ENCODE measurements at places on chromosomes 3 and 15.

DNA sequence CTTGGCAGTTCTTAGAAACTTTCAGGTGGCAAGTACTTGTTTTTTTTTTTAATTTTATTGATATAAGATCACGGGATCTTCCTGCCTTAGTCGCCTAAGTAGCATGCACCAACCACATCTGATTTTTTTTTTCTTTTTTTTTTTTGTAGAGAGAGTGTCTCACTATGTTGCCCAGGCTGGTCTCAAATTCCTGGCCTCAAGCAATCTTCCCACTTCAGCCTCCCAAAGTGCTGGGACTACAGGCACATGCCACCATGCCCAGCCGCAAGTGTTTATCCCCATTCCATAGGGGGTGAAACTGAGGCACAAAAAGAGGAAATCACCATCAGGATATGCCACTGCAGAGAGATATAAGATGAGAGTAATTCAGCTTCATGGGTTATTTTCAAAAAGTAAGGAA lies 102.9 kb downstream of the IGF2BP2 start:
- no peak for DNase-seq

DNA sequence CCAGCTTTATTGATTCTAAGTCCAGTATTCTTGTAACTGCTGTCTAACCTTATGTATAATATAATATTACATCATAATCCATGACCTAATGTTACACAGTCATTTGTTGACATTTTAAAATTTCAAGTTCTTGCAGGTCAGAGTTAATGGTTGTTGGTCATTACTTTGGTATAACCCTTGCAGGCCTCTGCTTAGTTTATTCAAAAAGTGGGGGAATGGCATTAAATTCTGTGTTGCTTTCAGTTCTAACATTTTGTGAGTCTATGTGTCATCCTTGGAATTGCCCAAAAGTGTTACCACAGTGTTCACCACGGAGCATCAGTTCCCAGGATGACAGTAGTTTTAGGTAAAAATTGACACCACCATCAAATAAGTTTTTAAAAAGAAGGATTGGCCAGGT lies 174.8 kb upstream of the BCL6 start:
- no peak for DNase-seq

DNA sequence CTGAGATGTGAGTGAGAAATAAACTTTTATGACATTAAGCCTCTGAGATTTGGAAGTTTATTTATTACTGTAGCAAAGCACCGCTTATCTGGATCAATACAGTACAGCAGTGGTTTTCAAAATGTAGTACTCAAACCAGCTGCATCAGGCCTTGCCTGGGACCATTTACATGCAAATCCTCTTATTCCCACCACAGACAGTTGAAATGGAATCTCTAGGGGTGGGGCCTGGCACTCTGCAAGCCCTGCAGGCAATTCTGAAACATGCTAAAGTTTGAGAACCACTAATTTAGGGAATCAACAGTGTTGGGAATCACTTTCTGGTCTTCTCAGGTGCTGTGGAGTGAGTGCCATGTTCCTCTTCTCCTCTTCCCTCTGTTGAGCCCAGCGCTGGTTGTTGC lies 77.8 kb upstream of the TAMM41 start:
- no peak for DNase-seq

- DNase-seq = no peak
Measured at GRCh38 chr15:80733460-80733859, 38.4 kb downstream of the ABHD17C start.

DNA sequence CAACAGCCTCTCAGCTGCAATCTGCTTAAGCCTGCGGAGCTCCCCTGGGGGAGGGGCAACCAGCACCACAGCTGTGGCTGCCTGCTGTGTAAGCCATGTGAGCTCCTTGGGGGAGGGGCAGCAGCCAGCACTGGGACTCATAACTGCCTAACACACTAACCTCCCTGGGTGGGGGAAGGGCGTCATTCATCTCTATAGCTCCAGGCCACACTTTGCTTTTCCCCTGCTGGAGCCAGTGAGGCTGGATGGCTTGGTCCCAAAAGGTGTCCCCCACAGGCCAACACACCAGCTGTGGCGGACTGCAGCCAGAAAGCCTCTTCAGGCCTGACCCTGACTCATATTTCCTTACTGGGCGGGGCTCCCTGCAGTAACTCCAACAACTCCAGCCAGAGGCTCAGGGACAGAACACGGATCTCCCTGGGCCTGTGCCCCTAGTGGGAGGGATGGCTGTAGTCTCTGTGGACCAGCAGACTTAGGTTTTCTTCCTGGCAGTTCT lies 129.8 kb downstream of the PPM1L start:
- no peak for DNase-seq

- DNase-seq = no peak
Measured at GRCh38 chr15:56965231-56966013, 47.0 kb downstream of the TCF12 start.

DNA sequence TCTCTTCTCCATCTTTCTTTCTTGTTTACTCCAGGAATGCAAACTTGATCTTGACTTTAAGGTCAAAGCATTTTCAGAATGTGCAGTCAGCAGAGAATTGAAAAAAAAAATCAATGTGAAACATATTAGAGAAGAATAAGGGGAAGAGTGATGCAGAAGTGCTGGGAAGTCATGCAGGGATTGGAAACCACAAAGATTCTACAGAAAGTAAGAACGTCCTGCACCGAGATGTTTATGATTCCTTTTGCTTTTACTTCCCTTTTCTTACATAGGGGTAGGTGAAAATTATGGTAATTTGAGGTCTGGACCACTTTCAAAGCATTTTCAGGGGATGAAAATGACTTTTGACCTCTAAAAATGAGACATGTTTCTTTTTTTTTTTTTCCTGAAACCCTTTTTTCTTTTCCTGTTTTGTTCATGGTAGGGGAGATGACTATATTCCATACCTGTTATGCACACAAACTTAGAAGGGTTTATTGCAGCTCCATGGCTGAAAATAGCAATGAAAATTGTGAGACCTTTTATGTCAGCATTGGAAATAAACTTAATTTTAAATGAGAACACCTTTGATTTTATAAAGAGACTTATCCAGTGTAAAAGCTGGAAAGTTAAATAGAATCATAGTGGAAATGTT lies 623.5 kb upstream of the TBL1XR1 start:
- no peak for DNase-seq

- DNase-seq = no peak
Measured at GRCh38 chr3:37115446-37115845, 58.9 kb downstream of the LRRFIP2 start.

DNA sequence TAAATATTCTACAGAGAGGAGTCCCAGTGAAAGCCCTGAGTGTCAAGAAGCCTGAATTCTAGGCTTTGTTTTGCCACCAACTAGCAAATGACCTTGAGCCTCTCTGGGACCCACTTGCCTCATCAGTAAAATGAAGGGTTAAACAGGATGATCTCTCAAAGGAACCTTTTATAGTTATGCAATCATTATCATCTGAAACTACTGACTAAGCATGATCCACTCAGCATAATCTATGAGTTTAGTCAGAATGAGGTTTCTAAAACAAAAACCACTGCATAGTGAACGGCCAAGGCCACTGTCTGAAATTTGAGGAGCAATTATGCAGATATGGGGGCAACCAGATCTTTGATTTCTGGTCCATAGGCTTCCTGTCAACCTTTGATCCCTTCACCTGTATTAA lies 319.0 kb downstream of the MECOM start:
- no peak for DNase-seq

DNA sequence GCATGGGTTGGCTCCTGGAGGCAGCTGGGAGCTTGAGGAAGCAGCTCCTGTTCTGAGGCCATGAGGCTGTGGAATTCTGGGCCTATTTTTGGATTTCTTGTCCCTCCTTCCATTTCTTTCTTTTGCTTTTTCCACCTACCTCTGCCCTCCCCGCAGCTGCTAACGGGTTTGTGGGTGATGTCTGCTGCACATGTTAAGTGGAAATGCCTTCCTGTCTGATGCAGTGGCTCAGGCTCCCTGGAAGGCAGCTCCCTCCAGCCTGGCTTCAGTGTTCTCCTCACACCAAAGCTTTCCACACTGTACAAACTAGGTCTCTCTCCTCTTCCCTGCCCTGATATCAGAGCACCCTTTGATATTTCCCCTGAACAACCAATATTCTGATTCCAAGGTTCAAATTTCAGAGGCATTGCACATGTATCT lies 33.8 kb upstream of the ESYT3 start:
- DNase-seq = no peak

DNA sequence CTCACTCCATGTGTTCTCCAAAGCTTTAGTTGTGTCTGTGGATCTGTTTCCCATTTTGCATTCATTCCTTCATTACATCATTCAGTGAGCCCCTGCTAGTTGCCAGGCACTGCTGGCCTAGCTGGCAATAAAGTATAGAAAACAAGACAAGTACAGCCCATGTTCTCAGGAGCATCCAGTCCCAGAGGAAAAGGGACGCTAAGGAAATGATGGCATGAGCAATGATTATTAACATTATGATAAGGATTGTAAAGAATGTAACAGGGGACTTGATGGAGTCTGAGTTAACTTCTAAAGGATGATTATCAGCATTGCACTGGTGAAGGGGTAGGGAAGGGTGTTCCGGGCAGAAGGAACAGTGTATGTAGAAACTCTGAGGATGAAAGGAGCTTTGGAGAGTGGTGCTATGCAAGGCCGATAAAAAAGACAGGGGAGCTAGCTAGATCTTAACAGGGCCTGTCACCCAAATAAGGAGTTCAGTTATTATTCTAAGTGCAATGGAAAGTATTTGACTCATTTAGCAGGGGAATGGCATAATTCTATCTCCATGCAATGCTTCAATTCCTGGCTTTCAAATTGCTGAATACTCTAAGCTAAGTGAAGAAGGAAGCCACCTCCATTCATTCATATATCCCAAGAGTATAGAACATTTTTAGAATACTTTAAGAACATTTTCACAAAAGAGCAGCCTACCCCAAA lies 258.2 kb upstream of the STT3B start:
- DNase-seq = no peak

DNA sequence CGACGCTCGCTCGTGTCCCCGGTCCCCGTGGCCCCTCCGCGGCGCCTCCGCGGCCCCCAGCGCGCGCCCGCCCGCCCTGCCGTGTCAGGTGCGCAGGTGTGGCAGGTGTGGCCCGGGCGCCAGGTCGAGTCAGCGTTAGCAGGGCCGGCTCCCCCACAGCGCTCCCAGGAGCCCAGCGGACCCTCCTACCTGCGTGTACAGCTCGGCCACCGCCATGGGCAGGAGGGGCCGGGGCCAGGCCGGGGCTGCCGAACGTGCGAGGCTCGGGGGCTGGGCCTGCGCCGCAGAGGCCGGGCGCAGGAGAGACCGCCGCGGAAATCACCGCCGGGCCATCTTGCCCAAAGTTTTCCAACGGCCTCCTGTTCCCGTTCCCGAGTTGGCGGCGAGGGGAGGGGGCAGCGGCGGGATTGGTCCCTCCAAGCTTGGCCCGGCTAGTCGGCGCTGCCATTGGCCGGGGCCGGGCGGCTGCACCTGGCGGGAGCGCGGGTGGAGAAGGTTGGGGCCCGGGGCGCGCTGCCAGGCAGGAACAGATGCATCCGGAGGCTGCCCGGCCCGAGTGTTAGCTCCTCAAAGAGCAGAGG lies at the start of gene MYO5C:
Gene MYO5C, minus strand, starts transcription at position 384 of the 581 bp plus-strand sequence. Its CDS starts 168 bp downstream, at position 216.
- peak; percentile 84 for DNase-seq

DNA sequence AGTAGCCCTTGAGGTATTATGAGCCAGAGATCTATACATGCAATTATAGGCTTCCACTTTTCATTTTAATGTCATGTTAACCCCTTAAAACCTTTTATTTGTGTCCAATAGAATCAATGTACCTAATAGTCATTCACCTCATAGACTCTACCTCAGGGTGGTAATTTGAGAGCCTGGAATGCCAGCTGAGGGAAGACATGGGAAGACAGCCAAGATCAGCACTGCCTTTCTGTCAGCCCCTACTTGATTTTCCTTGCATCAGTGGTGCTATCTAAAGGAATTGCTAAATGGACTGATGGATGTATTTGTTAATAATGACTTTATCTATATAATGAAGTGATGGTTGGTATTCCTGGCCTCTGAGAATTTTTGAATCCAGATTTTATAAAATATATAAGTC lies 113.3 kb upstream of the GBE1 start:
- no peak for DNase-seq

DNA sequence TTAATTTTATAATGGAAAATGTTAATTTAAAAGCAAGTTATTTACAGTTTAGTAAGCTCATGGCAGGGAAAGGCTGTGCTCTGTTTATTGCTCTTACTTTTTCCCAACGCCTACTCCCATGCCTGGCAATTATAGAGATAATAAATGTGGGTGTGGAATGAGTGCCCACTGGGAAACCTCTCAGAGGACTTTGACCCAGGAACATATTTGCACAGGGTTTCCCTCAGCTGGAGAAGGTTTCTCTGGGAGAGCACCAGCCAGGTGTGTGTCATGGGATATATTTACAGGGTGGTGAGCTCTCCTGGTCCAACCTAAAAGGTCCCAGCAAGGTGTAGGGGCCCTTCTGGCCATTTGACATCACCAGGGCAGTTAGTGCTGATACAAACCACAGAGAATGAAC lies 27.9 kb downstream of the ZNF710 start:
- no peak for DNase-seq

- DNase-seq = no peak
Measured at GRCh38 chr3:79872483-79872882, 104.7 kb upstream of the ROBO1 start.

DNA sequence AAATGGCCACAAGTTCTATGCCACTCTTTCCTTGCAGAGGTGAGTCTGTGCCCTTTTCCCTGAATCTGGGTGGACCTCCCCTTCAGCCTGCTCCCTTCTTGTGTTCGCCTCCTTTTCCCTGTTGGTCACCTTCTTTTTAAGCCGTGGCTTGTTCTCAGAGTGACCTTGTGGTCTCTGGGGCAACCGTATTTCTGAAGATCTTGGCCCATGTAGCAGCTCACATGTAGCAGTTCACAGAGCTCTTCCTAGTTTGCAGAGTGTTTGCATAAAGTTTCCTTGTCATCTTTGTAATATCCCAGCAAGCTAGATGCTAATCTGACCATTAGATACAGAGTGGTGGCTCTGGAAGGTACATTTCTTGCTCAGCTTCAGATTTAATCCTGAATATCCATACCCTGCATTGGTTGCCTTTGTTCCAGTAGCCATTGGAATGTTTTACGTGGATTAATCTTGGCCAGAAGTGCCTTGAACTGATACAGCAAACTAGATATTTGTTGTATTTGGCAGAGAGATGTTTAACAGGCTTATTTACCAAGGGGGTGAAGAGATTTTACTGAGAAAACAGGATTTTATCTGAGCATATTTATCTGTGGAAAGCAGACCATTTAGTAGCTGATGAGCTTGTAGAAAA lies 40.7 kb upstream of the BSN start:
- DNase-seq = no peak

GRCh38 chr3:84141571-84141970 lies 817.2 kb upstream of the CADM2 start:
- no peak for DNase-seq

- DNase-seq = peak; percentile 74
Measured at GRCh38 chr3:47989981-47990440, 26.2 kb downstream of the MAP4 start.

- DNase-seq = no peak
Measured at GRCh38 chr3:149352556-149352955, 19.1 kb upstream of the TM4SF18 start.

GRCh38 chr3:151867666-151868065 lies 5.8 kb upstream of the SUCNR1 start:
- no peak for DNase-seq

GRCh38 chr15:46441294-46442062 lies 806.6 kb downstream of the SQOR start:
- DNase-seq = no peak
